ENCODE measurements at places on chromosomes 7 and 10.

- no peak for DNase-seq
Measured at GRCh38 chr7:68587599-68587998, 1010.7 kb upstream of the AUTS2 start.

DNA sequence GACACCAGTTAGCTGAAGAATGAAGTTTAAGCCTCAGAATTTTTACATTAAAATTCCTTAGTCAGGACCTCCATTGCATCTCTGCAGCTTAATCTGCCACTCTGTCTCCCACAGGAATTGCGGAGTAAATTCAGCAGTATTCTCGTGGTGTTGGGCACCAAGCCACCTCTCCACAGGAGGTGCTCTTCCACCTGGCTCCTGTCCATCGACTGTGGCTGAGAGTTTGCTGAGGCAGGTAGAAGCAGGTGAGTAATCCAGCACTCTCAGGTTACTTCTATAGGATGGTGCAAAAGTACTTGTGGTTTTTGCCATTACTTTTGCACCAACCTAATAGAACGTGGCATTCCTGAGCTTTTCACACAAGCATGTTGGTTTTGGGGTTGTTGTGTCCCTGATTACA, 134.1 kb downstream of the GFRA1 start:
- no peak for DNase-seq

DNA sequence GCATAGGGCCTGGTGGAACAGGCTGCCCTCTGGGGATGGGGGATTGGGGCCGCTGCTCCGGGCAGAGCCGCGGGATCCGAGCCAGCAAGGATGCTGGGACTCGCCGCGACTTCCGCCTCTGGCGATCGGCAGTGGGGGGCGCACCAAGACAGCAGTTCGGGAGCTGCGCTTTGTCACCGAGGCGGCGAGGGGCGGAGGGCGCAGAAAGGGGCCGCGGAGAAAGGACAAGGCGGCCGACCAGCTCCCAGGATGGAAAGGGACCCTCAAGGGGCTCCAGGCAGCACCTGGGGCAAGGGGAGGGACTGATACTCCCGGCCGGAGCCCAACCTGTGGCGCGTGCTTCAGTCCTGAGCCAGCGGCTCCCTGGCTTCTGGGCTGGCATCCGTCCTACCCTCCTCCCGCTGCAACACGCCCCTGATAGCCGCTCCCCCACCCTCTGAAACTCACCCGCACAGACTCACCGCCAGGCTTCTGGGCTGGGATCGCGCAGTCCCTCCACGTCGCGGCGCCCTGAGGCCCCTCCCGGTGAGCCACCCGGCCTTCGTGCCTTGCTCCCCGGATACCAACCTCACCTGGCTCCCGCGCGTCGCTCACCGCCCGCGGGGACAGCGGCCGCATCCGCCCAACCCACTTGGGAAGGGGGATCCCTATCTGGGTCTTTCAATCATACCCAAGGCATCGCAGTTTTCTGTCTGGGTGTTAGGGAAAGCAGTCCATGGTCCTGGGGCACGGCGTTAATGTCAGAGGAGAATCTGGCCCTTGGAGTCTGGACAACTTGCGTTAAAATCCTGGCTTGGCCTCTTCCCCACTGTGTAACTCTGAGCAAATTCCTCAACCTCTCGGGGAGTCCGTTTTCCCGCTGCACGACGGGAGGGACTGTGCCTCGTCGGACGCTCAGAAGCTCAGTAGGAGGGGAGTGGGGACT, 7.0 kb upstream of the EVX1 start:
- no peak for DNase-seq

GRCh38 chr10:20240643-20241042, 424.4 kb downstream of the PLXDC2 start:
- no peak for DNase-seq

DNA sequence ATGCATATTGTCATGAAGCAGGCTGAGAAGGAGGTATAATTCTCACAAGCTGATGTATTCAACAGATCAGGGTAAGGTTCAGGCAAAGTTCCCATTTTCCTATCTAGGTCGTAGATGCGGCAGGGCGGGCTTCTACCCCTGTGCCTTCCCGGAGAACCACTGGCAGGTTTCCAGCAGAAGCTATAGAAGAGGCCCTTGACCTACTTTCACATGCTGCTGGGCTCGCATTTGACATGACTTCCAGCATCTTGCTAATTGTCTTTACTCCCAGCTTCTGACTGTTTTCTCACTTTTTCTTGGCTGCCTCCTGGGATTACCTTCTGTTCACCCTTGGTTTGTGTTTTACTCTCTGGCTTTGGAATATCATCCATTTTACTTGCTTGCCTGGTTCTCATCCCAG, 32.6 kb upstream of the ORC5 start:
- DNase-seq = no peak

DNA sequence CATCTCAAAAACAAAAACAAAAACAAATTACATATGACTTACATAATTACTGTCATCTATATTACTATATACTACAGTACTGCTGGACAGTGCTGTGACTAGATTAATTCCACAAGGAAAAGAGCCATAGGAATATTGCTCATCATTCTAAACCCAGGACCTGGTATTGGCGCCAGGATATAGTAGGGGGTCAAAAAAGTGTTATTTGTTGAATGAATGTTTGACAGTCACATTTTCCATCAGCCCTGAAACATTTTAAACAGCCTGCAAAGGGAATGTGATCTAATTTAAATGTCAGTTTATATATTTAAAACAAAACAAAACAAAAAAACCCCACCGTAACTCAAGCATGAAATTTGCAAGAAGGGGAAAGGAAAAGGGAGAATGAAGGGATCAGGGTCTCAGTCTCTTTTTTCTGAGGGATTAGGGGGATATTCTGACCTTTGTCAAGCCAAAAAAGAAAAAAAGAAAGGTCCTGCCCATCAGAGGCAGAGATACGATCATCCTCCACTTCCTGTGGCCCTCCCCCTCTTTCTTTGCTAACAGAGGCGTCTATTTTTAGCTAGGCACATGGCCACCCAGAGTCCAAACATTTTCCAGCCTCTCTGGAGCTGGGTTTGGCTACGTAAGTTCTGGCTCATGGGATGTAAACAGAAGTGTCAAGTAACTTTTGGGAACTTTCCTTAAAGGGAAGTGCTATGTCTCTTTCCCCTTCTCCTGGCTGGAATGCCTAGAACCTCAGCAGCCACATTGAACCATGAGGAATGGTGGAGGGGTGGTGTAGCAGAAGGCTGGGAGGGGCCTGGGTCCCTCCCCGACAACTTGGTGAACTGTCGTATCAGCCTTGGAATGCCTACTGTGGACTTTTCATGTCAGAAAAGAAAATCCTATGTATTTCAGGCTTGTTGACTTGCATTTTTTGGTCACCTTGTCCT, 44.6 kb upstream of the DLG5 start:
- no peak for DNase-seq

DNA sequence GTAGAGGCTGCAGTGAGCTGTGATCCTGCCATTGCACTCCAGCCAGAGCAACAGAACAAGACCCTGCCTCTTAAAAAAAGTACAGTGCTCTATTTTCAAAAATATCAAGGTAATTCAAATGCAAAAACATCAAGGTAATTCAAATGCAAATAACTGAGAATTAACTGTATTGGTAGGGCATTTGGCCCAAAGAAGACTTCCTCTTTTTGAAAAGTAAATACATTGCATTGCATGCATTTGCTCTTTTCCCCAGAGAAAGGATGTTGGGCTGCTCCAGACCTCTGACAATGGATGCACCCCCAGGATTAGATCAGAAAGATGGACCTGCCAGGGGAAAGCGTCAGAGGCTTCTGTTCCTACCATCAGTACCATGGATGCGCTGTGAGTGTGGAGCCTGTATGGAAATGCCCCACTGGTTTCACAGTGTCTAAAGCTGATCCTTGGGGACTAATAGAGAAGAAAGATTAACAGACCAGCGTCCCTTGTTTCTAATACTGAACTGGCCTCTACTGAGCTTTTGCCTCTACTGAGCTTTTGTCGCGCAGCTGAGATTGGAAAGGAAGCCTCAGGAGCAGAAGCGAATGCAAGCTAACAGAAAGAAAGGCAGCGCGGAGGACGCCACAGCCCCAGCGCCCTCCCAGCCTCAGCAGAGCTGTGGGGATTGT, 93.5 kb upstream of the LYZL2 start:
- no peak for DNase-seq

DNA sequence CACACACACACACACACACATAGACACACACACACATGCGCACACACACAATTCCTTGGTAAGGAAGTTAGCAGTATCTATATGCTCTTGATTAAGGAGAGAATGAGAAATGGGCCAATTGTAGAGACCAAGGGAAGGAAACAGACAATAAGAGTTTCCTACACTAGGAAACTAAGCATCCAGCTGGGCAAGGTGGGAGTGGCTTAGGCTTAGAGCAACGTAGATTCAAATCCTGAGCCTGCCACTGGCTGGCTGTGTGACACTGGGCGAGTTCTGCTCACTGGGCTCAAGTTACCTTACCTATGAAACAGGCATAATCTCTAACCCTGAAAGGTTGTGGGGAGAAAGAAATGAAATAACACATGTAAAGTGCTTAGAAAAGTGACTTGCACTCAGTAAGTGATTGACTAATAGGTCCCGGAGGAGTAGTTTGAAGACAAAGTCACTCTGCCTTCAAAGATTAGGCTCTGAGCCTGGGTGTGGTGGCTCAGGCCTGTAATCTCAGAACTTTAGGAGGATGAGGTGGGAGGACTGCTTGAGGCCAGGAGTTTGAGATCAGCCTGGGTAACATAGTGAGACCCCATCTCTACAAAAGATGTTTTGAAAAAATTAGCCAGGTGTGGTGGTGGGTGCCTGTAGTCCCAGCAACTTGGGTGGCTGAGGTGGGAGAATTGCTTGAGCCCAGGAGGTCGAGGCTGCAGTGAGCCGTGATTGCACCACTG, 701.4 kb downstream of the PARD3 start:
- no peak for DNase-seq

DNA sequence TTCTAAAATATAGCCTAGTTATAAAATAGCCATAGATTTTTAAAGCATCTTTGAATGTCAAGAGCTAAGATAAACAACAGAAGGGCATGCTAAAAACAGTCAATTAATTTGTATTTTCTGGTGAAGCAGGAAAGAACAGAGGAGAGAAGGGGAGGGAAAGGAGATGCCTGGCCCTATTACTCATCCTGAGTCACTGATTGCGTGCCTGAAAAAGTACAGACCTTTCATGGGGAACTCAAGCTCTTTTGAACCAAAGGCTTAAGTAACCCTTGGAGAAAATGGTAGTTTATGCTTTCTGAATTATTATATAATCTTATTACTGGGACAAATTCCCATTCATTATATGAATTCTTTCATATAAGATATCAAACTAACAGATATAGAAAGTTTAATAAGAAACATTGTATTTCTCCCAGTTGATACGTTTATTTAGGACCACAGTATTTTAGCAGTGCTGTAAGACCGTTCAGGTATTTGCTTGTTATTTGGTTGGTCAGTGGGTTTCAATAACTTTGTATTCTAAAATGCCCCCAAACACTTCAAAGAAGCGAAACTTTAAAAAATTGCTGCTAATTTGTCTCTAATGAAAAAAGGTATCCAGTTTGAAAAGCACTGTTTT, 151.3 kb downstream of the HGF start:
- no peak for DNase-seq

DNA sequence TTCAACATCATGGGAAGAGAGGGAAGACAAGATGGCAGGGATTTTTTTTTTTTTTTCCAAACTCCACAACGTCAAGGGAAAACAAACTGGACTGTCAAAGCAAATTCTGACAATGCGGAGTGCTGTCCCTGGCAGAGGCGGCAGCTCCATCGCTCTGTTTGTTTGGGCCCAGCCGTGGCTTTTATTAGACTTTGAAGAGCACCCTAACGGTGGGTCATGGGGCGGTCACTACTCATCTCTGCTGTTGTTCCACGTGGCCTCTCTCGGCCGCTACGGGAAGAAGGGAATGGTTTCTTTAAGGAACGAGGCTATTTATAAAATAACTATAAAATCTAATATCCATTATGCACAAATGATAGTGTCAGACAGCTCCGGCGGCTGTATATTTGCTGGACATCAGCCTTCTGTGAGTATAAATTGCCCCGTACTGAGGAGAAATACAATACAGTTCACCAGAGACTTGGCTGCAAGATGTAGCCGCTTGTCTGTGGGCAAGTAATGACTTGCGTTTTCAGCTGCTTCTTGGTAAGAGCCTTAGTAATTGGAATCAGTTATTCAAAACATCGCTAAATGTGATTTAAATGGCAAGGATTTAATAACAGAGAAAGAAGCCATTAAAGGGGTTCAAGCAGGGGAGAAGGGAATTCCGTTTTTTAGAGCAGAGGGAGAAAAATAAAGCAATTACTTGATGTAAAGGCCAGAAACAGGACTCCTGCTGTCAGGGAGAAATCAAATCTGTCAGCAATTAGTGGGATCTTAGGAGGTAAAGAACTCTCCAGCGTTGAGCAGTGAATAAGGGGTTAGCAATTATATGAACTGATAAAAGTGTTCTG, 61.7 kb upstream of the RAB11FIP2 start:
- DNase-seq = no peak

- DNase-seq = no peak
Measured at GRCh38 chr7:132709971-132710567, 133.8 kb upstream of the PLXNA4 start.

DNA sequence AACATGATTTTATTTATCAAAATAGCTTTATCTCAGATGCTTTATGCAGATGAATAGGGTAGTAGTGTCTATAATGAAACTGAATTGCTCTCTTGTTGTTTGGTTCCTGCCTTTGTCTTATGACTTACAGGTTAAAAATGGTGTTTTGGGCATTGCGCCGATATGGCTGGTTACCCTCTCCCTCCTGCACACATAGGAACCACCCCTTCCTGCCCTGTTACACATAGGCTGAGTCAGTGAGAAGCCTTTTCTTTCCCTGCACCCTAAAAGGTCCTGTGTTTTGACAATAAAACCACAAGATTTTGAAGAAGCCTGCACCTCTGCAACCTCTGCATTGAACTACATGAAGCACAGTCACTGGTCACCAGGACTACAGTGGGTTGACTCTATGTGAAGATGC, 655.8 kb upstream of the ANKRD30A start:
- DNase-seq = no peak

GRCh38 chr10:43172645-43173044, 34.4 kb downstream of the CSGALNACT2 start:
- DNase-seq = no peak

GRCh38 chr10:48651839-48652238, 32.8 kb upstream of the WDFY4 start:
- no peak for DNase-seq

DNA sequence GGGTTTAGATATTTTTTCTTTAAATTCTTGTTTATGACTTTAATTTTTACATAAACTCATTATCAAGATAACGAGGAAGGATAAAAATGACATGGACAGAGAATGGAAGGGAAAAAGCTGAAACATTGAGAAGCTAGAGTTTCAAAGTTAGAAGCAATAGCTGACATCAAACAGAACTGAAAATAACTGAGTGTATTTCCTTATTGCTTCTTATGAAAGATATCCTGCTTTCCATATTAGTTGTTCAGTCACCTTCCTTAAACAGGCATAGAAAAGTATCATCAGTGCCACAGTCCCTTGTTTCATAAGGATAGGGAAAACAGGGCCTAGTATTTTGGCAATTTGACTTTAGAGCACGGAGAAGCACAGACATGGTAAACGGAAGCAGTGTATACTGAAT, 460.5 kb upstream of the GHITM start:
- DNase-seq = no peak

Measured in stimulated activated CD4-positive, alpha-beta T cell treated with anti-CD3 and anti-CD28 coated beads, TNF-alpha, amount 100 ng/mL, for 48 hours (primary cell).